ENCODE measurements at places on chromosomes 2 and 18.

DNA sequence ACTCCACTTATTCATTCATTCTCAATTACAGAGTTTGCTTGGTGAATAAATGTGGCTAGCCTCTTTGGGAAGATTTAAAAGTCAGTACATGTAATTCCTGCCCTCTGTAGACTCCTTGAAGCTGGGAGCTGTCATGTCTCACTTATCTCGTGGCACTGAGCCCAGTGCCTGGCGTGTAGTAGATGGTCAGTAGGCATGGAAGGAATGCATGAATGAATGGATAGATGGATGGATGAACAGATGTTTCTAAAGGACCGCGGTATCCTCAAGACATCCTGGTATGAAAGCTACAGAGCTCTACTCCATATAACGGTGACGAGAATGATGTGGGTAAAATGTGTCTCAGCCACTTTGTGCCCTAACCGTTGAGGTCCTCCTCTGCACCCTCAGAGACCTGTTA lies 83.0 kb downstream of the MARCO start:
- no peak for DNase-seq

GRCh38 chr2:192555740-192556139 lies 361.0 kb upstream of the TMEFF2 start:
- DNase-seq, result no peak

DNA sequence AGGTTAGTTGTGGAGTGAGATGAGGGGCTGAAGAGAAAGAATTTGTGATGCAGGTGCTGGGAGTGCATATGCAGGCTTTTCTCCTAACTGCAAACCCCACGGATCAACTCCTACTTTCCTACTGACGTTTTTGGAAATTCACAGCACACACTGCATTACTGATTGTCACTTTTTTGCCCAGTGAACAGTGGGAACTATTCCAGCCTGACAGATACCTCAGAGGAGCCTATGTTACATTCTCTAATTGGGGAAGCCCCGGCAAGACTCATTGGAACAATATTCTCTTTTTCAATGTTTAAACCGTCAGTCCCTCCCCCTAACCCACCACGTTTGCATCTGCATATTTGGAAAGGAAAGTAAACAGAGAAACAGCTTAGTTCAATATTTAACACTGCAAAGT lies 126.2 kb downstream of the DPP4 start:
- no peak for DNase-seq

- DNase-seq, result no peak
Observed at GRCh38 chr2:211545582-211545981, 989.2 kb downstream of the CPS1 start.

DNA sequence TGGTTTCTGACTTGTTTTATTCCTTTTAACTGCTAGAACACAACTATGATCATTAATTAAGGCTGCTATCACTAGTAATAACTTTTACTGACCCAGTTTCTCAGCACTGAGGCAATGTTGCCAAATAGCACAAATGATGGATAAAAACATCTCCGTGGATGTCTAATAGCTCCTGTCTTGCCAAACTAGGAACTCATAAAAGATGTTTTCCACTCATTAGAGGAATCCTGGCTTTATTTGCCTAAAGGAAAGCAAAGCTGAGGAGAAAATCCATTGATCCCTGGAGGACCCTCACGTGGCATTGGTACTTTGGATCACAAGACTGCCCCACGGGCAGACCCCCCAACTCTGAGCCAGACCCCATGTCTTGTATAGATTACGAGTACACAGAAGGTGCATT lies 96.1 kb upstream of the ZNF397 start:
- DNase-seq, result no peak

- no peak for DNase-seq
Observed at GRCh38 chr2:88147145-88147544, 19.3 kb upstream of the FABP1 start.

DNA sequence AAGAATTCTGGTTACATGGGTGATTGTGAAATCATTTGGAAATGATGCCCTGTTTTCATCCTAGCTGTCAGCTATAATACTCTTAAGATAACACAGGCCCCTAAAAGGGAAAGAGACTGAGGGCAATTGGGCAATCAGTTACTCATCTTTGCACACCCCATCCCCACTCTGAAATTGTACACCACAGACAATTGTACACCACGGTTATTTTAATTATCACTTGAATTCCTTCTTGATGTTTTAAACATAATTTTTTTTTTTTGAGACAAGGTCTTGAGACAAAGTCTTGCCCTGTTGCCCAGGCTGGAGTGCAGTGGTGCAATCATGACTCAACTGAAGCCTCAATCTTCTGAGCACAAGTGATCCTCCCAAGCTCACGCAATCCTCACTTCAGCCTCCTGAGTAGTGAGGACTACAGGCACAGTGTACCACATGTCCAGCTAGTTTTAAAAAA lies 862.4 kb upstream of the ACVR2A start:
- DNase-seq, result peak; percentile 28

- no peak for DNase-seq
Observed at GRCh38 chr18:79939096-79939495, 12.4 kb downstream of the SLC66A2 start.

GRCh38 chr2:20565623-20566236 lies 85.2 kb downstream of the HS1BP3 start:
- no peak for DNase-seq

DNA sequence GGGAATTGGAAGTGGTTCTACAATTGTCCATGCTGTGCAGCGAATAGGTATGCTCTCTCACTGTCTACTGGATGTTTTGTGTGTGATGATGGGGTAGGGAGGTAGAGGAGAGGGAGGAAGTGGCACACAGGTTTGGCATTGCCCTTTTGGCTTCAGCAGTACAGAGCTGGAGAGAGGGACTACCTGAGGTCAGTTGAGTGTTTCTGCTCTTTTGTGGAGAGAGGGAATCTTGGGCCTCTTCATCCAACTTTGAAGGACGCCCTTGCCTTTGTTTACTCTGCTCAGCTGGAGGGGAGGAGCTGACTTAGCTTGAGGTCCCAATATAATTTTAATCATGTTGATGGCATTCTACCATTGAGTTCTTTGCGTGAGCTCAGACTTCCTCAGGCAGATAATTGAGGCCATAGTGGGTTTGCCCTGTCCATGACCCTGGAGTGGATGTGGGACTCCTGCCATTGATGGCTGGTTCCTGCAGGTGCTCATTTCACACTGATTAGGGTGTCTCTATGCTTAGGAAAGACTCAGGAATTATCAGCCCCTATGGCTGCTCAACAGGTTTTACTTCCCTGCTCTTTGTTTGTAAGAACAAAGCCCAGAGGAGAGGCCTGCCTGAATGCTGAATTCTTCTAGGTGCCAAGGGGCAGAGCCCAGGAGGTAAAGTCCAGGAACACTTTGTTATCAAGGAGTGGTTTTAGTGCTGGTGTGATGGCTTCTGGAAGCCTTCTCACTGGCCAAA lies 7.2 kb downstream of the RPIA start:
- no peak for DNase-seq

- no peak for DNase-seq
Observed at GRCh38 chr2:138018866-138019688, 54.8 kb downstream of the HNMT start.

- peak; percentile 12 for DNase-seq
Observed at GRCh38 chr2:219045937-219046550, 4.7 kb upstream of the CFAP65 start.

DNA sequence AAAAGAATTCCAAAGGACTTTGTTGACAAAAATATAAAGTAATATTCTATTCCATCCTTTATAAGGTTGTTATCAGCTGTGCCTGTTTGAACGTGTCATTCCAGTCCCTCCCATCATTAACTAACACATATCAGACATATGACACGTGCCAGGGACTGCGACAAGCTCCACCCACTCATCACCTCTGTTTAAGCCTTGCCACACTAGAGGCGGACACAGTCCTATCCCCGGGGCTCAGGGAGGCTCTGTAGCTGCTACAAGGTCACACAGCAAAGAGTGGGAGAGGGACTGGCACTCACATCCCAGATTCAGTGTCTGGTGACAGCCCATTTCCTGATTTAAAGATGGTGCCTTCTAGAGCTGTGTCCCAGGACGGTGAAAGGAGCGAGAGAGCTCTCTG lies 30.0 kb downstream of the TBC1D8 start:
- DNase-seq, result no peak

- DNase-seq, result no peak
Observed at GRCh38 chr18:80176334-80177073, 67.4 kb downstream of the ADNP2 start.

DNA sequence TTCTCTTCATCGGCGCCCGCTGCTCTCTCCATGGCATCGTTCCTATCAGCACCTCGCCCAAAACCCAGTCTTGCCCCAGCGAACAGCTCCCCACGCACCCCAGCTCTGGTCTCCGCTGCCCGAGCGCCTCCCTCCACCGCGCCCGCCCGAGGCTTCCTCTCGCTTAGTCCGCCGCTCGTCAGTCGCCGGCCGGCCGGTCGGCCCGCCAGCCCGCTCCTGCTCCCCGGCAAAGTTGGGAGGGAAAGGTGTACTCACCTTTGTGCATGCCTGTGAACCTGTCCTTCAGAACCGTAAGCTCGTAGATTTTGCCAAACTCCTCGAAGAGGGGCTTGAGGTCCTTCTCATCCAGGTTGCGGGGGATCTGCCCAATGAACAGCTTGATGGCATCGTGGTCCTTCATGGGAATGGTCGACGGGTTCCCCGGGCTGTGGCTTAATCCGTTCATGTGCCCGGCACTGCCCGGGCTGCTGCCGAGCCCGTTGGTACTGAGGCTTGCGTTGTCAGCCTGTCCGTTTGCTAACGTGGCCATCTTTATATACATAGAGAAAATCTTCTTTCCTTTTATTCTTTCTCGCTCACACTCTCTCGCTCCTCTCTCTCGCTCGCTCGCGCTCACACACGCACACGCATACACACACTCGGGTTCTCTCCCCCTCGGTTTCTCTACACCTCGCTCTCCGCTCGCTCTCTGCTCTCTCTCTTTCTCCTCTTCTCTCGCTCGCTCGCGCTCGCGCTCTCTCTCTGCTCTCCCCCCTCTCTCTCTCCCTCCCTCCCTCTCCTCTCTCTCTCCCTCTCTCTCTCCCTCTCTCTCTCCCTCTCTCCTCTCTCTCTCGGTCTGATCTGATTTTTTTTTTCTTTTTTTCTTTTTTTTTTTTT lies at the start of gene CELF4:
Gene CELF4, minus strand, starts transcription at position 698 of the 876 bp plus-strand sequence.
- no peak for DNase-seq

DNA sequence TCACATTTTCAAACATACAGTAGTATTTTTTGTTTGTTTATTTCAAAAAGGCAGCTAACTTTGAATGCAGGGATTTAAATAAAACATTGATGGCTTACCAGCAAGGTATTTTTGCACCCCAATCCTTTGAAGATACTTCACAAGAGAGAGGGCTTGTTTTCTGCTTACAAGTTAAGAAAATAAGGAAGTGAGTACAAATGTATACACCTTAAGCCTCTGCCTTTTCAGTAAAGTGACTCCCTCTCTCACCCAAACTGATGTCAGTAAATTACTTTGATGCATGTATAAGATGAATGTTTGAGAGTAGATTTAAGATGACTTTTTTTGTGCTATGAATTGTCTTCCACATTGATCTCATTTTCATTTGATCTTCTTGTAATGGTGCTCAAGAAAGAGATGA lies 820.0 kb downstream of the CPS1 start:
- no peak for DNase-seq

GRCh38 chr18:58534535-58535301 lies 94.2 kb downstream of the ALPK2 start:
- DNase-seq, result no peak

GRCh38 chr2:139721411-139721995 lies 941.3 kb upstream of the NXPH2 start:
- no peak for DNase-seq

DNA sequence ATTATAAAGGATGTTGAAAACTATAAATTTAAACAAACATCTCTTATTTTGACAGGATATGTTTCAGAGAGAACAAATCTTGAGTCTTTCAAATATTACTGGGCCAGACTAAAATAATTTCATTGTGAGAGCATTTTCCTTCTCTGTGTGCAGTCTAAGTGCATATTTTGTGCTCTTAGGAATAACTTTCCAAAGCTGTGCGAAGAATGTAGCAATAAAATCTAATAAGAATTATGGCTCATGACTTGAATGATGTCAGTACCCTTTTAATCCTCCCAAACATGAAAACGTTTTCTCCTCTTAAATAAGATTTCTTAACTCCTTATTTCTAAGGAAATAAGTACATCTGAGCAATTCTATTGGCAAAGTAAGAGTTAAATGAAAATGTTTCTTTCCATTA lies 76.2 kb upstream of the EFEMP1 start:
- no peak for DNase-seq
